NCI-H1694 (cell line): ENCODE measurements at places on chromosomes 12 and 14.

DNA sequence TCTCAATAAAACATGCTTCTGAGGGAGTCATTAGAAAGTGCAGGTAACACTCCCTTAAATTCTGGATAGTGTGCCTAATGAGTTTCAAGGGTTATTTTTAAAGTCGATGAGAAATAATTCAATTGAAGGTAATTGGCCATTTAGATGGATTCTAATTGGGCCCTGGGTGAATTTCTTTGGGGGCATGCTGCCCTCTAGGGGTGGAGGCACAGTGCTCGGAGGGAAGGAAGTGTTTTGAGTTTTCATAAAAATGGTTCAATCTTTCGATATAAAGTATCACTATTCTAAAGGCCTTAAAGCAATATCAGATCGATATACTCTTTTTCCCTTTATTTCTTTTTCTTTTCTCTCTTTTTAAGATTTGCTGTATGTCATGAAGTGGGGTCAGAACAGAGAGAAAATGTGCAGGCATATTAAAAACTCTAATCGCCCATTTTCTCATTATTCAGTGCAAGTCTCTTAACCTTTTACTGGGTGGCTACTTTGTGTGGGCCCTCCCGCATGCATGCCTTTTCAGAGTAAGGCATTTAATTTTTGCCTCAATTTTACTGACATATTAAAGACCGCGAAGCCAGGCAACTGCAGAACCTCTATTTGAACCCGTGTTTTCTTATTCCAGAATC lies 25.5 kb downstream of the NKX2-8 start:
- DNase-seq: peak; percentile 49

GRCh38 chr14:89654998-89655397 lies 238.0 kb upstream of the FOXN3 start:
- DNase-seq: no peak

GRCh38 chr12:42124764-42125387 lies 19.8 kb downstream of the GXYLT1 start:
- no peak for DNase-seq

- peak; percentile 77 for DNase-seq
Observed at GRCh38 chr14:21191809-21192446, 36.1 kb upstream of the OR5AU1 start.

DNA sequence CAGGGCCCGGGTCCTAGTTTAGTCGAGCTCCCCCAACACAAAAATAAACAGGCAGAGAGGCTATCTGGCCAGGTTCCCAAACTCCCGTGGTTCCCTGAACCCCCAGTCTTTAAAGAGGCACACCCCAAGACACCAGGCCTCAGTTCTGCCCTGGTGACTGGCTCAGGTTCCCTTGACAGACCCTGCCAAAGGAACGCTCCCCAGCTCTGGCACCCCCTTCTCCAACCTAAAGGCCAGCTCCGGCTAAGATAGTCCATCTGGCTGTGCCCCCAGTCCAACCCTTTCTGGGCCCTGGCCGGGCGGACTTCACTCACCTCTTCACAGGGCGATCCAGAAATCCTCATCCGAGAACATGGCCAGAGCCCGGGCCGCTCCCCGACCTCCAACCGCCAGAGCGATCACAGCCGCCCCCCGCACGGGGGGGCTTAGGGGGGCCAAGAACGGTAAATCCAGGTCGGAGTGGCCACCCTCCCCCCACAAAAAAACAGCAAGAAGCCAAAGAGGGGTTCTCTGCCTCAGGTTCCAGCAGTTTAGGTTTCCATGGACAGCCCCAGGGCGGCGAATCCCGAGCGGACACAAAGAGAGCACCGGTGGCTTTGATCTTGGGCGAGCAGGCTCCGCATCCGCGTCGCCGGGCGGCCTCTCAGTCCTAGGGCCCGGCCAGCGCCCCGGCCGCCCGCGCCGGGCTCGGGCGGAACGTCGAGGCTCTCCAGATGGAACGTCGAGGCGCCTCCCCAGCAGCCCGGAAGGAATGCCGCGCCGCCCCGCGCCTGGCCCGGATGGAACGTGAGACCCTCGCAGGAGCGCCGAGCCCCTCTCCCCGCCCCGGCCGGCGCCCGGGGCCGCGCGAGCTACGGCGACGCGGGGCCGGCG lies 1.1 kb downstream of the KMT2D start:
- DNase-seq: no peak

GRCh38 chr14:54374117-54374884 lies 22.5 kb upstream of the CDKN3 start:
- no peak for DNase-seq

GRCh38 chr14:25411781-25412757 lies 362.1 kb upstream of the STXBP6 start:
- no peak for DNase-seq

DNA sequence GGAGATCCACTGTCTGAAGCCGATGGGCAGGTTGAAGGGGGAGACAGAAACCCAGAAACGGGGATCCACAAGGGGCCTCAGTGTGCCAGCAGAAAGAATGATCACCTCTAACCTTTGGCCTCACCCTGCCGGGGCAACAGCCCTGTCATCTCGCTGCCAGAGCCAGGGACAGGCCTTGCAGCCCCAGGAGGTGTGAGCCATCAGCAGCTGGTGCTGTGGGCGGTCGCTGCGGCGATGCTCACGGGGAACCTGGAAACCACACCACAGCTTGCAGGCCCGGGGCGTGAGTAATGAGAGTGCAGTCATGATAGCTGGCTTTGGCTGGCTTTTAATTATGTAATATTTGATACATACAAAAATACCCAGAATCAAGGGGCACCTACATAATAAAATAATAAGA lies 4.7 kb upstream of the TTC7B start:
- peak; percentile 73 for DNase-seq

GRCh38 chr14:105385322-105385637 lies 13.1 kb upstream of the TEX22 start:
- no peak for DNase-seq

DNA sequence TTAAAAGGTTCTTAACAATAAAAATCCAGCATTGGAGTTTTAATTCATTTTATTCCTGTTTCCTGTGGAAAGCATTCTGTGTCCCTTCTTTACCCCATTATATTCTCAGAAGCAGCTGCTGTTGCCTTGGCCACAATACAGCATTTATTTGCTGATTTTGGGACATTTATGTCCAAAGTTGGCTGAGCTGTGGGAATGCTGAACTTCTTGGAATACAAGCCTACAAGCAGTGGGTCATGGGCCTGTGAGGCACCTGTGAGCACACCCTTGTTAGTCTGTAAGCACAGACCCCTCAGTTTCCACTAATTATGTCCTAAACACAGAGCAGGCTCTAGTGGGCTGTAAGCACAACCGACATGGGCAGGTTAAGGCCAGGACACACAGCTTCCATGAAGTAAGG lies 122.2 kb upstream of the IGF1 start:
- DNase-seq: no peak

DNA sequence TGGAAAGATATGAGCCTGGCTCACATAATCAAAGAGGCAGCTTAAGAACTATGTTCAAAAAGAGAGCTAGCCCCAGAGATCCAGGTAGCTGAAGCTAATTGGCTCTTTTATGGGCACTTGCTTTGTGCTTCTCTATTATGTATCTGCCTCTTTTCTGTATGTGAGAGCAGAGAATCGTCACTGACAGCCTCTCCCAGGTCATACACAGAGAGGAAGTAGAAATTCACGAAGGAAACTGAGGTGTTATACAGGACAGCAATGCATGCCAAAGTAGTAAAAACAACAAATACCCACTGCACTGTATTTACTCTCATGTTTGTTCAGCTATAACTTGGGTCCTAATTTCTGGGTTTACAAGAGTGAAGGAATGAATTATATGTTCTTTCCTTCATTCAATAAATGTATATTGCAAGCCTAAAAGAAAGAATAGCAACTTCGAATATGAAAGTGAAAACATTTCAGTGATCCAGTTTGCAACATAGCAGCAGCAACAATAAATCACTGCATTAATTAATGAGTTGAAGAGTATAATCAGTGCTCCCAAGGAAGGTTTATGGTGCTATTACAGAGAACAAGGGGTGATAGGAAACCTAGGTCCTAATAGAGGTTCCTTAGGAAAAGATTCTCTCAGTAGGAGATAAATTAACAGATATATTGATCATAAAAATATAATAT lies 47.1 kb upstream of the ATXN7L3B start:
- DNase-seq: no peak

DNA sequence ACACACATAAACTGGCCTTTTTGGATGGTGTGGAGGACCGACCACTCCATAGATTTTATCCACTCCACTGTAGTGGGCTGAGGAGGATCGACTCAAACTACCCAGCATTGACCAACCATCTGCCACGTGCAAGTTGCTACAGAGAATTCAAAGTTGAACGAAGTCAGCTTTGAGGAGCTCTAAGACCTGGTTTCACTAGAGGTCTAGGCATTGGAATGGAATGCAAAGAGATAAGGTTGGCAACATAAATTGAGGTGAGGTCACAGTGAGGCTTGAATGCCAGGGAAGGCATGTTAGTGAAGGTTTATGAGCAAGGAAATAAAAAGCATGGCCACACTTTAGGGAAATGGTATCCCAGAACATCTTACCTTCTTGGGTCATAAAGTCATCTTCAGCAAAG lies 14.5 kb downstream of the VWF start:
- no peak for DNase-seq

- DNase-seq: no peak
Observed at GRCh38 chr14:103133210-103134140, 10.2 kb downstream of the TNFAIP2 start.

DNA sequence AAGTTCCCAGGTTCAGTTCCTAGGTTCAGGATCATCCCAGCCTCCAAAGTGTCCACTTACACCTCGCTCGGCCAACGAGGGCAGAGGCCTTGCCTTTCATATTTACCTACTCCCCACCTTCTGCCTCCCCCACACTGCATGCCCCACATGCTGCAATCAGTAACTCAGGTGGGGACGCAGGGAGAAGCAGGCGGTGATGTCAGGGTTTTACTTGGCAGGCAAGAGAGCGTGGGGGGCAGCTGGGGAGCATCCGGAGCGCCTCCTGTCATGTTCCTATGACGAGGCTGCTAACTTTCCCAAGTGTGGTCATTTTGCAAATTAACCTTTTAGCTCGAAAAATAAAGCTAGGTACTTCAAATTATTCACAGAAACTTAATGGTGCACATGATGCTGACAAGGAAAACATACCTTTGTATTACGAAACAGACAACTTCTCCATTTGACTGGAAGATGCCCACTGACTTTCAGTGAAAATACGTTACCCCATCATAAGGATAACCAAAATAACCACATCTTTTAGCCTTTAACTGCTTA lies 53.8 kb downstream of the SETD3 start:
- DNase-seq: no peak

- no peak for DNase-seq
Observed at GRCh38 chr14:98114122-98114895, 1157.7 kb downstream of the BCL11B start.

- DNase-seq: no peak
Observed at GRCh38 chr12:68352067-68352466, 19.9 kb upstream of the MDM1 start.

DNA sequence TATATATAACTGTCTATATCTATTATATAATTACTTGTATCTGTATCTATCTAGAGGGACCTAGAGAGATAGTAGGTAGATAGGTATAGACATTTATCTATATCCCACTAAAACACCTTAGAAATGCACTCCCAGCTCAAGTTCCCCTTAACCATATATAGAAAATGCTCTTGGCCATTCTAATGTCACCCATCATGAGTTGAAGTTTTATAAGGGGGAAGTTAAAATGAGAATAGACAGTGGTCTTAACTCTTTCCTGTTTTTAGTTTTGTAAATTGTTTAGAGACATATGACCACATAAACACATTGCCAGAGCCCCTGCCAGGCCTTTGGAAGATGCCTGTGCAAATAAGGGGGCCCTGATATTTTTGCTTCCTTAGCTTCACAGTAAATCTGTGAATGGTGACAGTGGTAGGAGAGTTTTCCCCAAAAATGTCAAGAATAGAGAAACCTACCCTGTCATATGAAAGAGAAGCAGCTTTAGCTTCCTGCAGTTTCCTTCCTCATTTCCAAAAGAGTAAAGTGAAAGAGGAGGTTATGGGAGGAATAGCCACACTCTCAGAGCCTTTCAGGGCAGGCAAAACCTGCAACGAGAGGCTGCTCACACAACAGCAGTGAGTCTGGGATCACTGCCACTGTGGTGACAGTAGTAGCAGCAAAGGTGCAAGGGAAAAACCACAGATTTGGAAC lies 45.5 kb downstream of the MGST1 start:
- no peak for DNase-seq

- no peak for DNase-seq
Observed at GRCh38 chr12:40104461-40105264, 1.2 kb downstream of the SLC2A13 start.

DNA sequence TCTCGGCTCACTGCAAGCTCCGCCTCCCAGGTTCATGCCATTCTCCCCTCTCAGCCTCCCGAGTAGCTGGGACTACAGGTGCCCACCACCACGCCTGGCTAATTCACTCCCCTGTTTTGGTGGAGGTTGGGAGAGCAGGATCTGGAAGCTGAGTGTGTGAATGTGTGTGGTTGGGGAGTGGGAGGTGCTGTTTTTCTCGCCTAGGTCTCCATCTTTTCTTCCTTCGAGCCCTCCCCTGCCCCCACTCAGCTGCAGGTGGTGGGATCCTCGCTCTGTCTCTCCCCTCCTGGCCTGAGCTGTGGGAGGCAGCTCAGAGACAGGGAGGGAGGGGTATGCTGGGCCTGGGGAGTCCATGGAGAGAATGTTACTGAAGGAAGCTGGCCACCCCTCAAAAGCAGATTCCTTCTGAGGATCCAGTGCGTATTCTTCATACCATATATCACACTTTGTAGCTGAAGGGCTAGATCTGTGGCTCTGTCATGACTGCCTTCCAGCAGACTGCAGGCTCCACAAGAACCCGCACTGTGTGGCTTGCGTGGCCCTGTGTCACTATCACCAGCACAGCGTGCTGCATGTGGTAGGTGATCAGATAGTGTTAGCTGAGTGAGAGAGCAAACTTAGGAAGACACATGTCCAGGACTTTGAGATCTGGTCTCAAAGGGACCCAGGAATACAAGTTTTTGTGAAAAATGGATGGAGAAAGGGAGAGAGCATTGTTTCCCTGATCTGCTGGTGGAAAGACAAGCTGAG lies 2.8 kb downstream of the KRT83 start:
- no peak for DNase-seq

DNA sequence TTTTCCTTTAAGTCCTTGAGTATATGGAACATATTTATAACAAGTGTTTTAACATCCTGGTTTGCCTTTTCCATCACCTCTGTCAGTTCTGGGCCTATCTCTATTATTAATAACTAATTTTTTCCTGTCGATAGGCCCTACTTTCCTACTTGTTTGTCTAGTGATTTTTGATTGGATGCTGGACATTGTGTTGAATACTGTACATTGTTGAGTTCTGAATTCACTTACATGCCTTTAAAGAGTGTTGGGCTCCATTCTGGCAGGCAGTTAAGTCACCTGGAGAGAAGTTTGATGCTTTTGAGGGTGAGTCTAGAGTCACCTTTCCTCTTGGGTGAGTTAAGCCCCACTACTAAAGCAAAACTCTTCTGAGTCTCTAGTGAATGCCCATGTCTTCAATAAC lies 77.5 kb upstream of the C14orf180 start:
- DNase-seq: no peak

DNA sequence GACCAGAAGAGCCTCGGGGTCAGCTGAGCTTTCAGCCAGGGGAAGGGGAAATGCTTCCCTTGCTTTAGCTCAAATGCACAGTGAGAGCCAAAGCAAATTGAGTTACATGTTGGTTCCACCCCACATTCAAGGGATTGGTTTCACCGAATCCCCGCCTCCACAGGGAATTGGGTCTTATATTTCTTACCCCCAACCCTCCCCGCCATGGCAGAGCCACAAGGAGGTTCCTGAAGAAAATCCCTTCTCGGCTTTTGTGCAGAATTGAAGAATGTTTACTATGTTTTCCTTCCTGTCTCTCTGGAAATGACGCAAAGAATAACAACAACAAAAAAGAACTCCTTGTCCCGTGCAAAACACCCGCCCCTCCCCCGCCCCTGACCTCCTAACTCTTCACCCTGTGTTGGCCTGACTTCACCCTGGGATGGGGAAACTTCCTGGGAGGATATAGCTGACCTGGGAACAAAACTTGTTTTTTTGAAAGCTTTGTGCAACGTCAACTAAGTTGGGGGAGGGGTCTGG lies 21.9 kb upstream of the CIPC start:
- no peak for DNase-seq
